ENCODE measurements at places on chromosomes 13 and 19.

DNA sequence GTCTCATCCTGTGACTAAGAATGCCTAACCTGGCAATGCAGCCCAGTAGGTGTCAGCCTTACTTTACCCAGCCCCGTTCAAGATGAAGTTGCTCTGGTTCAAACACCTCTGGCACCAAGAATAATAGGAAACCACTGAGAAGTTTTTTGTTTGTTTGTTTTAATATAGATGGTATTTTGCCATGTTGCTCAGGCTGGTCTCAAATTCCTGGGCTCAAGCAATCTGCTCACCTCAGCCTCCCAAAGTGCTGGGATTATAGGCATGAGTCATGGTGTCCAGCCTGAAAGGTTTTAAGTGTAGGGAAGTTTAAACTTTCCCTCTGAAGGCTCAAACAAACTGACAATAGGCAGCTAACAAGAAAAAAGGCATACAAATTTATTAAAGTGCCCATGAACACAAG is 51.2 kb upstream of the ABCC4 start:
- DNase-seq: no peak

DNA sequence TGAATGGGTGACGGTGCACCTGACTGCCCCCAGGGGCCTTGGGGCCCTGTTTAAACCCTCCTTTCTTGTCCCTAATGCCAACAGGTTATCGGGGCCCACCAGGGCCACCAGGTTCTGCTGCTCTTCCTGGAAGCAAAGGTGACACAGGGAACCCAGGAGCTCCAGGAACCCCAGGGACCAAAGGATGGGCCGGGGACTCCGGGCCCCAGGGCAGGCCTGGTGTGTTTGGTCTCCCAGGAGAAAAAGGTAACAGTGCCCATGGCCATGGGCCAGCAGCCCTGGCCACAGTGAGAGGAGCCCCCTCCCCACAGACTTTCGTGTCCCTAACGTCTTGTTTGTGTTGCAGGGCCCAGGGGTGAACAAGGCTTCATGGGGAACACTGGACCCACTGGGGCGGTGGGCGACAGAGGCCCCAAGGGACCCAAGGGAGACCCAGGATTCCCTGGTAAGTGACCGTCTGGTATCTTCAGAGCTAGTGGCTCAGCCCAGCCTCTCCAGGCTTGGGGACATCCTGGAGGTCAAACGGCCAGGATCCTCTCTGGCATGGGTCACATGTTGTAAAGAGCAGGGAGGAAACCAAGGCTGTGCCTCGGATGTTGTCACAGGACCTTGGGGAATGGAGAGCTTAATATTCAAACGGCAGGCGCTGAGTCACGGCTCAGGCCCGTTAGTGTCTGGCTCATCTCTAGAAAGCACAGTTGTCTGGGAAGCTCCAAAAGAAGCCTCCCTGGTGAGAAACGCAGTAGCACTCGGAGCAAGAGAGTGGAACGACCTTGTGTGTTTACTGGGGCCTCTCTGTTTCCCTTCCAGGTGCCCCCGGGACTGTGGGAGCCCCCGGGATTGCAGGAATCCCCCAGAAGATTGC is 58.3 kb downstream of the RAB20 start:
- no peak for DNase-seq

GRCh38 chr13:40356011-40356410 is 310.4 kb downstream of the FOXO1 start:
- no peak for DNase-seq

DNA sequence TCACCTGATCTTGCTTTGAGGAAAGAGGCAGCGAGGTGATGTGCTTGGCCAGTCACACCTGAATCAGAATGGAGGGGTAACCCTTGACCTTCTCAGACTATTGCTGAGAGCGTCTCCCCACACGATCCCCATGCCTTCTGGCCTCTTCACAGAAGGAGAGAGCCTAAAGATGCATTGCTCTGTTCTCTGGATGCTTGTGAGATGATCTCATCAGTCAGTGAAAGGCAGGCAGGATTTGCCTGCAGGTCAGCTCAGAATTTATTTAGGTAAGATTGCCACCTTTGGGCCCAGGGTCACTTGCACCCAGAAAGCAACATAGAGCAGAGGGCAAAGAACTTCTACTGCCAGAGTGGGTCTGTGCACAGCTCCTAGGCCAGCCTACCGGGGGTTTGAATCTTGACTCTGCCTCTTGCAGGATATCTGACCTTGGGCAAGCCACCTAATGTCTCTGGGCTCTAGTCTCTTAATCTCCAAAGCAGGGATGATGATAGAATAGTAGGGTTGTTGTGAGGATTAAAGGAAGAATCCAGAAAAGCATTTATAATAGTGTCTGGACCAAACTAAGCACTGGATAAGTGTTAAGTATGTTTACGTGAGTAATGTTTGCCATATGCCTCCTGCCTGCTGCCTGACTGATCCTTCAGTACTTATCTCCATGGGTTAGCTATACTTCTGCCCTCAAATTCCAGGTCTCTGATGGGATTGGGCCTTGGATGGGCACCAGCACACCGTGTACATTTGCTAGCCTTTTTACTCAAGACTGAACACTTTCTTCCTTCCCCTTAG is 8.4 kb upstream of the FLT1 start:
- DNase-seq: no peak

- DNase-seq: peak; percentile 47
Measured at GRCh38 chr19:4633140-4633967, 6.0 kb upstream of the TNFAIP8L1 start.

DNA sequence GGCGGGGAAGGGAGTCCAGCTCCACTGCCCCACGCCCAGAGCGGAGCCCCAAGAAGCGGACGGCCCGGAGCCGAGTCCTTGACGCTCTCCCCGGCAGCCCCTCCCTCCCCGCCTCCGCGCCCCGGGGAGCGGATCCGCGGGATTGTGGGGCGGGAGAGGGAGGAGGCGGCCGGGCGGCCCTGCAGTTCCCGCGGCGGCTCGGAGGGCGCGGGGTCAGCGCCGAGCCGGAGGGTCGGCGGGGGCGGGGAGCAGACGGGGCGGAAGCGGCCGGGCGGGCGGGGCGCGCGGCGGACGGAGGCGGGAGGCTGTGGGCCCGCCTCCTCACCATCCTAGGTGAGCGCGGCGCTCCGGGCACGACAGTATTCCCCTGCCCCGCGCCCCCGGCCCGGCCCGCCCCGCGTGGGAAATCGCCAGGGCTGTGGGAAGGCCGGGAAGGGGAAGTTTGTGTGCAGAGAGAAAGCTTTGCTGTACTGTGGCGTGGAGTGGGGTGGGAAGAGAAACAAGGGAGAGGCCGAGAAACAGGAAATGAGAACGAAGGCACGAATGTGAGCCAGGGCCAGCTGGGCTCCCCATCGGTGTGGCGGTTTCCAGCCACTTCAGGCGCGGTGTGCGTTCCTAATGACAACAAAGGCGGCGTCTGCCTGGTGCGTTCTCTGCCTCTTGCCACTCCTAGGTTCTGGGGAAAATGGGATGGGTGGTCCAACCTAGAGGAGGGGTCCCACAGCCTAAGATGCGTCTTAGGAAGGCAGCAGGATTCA is 1.3 kb upstream of the KLF12 start:
- peak; percentile 73 for DNase-seq

- DNase-seq: no peak
Measured at GRCh38 chr13:29771247-29771646, 79.2 kb downstream of the UBL3 start.

- DNase-seq: no peak
Measured at GRCh38 chr19:2309734-2310362, 1.9 kb upstream of the LINGO3 start.

DNA sequence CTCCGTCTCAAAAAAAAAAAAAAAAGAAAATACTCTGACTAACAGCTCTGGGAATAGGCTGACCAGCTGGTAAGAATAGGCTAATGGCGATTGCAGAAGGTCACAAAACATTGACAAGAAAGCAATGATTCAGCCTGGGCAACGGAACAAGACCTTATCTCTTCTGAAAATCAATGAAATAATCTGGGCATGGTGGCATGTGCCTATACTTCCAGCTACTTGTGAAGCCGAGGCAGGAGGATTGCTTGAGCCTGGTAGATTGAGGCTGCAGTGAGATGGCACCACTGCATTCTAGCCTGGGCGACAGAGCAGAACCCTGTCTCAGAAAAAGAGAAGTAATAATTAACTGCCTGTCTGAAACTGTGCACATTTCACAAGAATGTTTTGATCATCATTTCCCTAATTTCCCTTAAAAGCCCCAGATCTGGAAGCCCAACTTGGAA is 18.8 kb upstream of the MTRF1 start:
- DNase-seq: no peak

DNA sequence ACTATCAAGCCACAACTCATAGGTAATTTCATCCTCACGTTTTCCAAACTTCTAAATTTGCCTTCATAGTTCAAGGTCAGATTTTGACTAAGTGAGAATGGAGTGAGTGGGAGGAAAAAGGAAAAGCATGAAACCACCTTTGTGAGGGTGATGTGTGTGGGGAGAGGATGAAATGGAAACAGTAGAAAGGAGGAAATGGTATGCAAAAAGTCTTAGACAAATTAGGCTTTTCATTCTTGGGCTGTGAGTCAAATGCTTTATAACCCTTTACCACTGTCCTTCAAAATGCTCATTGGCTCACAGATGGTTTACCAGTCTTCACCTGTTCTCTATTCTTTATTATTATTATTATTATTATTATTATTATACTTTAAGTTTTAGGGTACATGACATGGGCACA is 127.2 kb downstream of the RAP2A start:
- DNase-seq: no peak

GRCh38 chr13:51639171-51639570 is 54.9 kb downstream of the WDFY2 start:
- DNase-seq: no peak

DNA sequence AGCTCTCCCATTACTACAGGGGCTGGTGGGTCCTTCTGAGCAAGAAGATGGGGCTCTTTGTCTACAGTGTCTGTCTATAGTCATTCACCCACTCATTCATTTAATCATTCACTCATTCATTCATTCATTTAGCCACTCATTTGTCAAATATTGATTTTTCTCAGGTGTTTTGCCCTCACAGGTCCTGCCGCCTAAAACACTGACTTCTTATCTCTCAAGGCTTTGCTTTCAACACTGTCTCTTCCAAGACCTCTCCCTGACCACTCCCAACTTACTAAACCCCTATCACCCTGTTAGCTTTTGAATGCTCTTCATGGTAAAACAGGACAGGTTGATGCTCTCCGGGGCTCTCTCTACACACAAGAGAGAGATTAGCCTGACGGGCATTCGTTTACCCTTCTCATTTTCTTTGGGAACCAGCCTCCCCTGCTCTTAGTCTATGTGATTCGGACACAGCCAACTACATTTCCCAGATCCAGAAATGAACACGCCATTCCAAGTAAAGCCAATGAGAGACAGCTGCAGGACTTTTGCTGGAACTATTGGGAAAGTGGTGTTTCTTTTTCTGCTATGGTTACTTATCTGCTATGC is 22.7 kb downstream of the FAM187B start:
- DNase-seq: no peak

DNA sequence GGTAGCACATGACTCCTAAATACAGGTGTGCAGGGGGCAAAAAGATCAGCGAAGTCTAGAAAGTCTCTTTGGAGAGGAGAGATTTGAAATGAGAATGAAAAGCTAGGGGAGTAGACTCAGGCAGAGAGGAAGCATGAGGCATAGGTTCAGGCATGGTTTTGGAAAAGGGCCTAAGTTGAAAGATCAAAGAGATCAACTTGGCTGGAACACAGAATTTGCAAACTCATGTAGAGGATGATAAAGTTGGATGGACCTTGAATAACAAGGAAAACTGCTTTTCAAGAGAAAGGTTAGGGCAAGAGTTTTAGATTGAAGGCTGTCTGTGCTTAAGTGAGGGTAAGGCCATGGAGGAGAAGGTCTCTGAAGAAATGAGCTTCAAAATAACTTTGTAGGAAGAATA is 47.4 kb upstream of the UBAC2 start:
- no peak for DNase-seq

- no peak for DNase-seq
Measured at GRCh38 chr19:55656552-55656951, 1.7 kb downstream of the U2AF2 start.

GRCh38 chr19:46739290-46739771 is 6.5 kb upstream of the FKRP start:
- no peak for DNase-seq

GRCh38 chr19:10685210-10685609 is 16.0 kb upstream of the QTRT1 start:
- DNase-seq: no peak

- DNase-seq: no peak
Measured at GRCh38 chr13:98174307-98174706, 2.8 kb downstream of the RNF113B start.

GRCh38 chr19:937259-937694 is 11.4 kb downstream of the ARID3A start:
- peak; percentile 37 for DNase-seq

DNA sequence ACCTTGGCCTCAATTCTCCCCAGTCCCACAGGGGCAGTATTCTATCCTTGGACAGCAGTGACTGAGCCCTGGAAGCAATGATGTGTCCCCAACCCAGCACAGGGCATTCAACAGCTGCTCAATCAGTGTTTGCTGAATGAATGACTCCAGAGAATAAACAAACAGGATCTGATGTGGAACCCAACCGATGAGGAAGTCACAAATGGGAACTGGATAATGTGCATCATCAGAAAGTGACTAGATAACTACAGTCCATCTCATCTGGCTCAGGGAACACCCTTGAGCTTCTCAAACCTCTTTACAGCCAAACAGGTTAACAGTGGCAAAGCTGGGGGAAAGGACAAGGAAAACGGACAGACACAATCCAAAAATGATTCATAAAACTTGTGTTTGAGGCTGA is 8.2 kb downstream of the SLC25A30 start:
- DNase-seq: no peak

- no peak for DNase-seq
Measured at GRCh38 chr13:110400786-110401533, 93.9 kb downstream of the COL4A2 start.

DNA sequence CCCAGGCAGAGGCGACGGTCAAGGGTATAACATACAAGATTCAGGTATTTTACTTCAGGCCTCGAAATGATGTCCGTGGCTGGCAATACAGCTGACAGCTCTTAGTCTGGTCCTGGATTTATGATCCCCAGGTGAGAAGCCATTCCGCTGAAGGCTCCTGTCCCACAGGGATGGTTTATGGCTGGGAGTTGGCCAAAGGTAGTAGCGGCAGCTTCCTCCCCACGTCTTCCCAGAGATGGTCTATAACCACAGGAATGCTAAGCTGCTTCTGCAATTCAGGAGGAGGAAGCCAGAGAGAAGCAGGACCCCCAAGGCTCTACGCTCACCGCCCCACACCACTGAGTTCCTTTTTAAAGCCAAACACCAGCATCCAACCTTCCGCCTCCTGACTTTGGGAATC is 27.1 kb downstream of the OLFM2 start:
- DNase-seq: no peak

DNA sequence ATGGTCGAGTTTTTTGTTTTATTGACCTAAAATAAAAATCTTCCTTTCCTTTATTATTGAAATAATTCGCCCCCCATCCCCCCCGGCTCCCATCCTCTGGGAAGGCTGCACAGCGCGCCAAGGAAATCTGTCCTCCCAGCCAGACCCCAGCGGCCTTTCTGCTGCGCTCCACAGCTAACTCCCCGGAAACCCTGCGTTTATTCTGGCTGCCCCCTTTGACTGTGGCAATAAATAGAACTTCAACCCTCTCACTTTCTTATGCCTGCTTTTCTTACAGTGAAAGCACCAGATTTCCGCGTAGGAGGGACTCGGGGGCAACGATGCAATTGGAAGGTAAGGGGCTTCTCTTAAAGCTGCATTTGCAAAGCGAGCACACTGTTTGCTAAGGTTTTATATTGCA is 9.7 kb upstream of the C19orf12 start:
- no peak for DNase-seq

Data from activated T-cell treated with anti-CD3 and anti-CD28 coated beads, Interleukin-2, amount 50 U/mL, for 1 hour (primary cell).